ENCODE measurements at places on chromosomes 16 and 17.
A peak's percentile ranks its signal among the peaks of the same experiment; 100 is the strongest.

GRCh38 chr17:6244796-6245195, 174.6 kb downstream of the WSCD1 start:
- no peak overlapping the region for H3K4me3 ChIP-seq
- H3K4me1 ChIP-seq = peaks cover 15% of the 10 kb centered on the region
- no peak for DNase-seq
- H3K27me3 ChIP-seq = no peaks in the 10 kb centered on the region

DNA sequence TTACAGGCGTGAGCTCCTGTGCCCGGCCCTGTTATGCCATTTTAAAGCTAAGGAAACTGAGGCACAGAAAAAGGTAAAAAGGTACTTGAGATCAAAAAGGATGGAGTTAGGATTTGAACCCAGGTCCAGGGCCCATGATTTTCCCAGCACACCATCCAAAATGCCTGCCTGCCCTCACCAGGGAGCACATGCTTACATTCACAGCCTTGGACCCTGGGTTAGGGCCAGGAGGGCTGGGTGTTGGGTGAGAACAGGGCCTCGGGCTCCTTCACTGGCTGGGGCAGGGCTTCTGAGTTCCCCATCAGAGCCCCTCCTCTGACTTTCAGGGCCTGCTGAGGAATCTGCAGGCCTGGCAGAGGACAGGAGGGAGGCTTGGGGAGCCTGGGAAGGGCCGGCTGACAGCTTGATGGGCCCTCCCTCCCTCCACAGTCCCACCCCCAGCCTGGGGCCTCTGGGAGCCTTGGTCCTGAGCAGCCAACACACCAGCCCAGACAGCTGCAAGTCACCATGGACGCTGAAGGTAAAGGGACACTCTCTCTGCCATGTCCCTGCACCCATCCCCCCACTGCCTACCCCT, at the start of gene QPRT:
Gene QPRT (plus strand): TSS at position 490 of the 577 bp plus-strand sequence. CDS start 18 bp downstream, at position 508.
- H3K27ac ChIP-seq = peak within 1 kb of the TSS; percentile 98
- H3K4me3 ChIP-seq = peak within 1 kb of the TSS; percentile 92
- peaks cover 4% of the 10 kb centered on the region for H3K36me3 ChIP-seq
- H3K4me1 ChIP-seq = peaks cover 27% of the 10 kb centered on the region
- H3K27me3 ChIP-seq = no peaks in the 10 kb centered on the region

GRCh38 chr17:51065466-51065865, 55.2 kb downstream of the SPAG9 start:
- H3K27me3 ChIP-seq = no peaks in the 10 kb centered on the region
- DNase-seq = no peak
- no peak overlapping the region for H3K27ac ChIP-seq
- H3K36me3 ChIP-seq = no peaks in the 10 kb centered on the region

DNA sequence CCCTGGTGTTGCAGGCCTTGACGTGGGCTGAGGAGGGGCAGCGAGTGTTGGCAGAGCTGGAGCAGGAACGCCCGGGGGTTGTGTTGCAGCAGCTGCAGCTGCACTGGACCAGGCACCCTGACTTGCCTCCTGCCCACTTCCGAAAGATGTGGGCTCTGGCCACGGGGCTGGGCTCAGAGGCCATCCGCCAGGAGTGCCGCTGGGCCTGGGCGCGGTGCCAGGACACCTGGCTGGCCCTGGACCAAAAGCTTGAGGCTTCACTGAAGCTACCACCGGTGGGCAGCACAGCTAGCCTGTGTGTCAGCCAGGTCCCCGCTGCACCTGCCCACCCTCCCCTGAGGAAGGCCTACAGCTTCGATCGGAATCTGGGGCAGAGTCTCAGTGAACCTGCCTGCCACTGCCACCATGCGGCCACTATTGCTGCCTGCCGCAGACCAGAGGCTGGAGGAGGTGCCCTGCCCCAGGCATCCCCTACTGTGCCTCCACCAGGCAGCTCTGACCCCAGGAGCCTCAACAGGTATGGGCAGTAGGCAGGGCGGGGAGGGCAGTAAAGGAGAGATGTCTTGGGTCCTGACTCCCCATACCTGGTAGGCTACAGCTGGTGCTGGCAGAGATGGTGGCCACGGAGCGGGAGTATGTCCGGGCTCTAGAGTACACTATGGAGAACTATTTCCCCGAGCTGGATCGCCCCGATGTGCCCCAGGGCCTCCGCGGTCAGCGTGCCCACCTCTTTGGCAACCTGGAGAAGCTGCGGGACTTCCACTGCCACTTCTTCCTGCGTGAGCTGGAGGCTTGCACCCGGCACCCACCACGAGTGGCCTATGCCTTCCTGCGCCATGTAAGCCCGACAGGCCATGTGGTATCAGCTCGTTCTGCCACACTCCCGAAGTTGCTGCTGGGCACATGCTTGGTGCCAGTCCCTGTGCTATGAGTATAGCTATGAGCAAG, 5.6 kb downstream of the PLEKHG4 start:
- H3K4me1 ChIP-seq = no peaks in the 10 kb centered on the region
- no peaks in the 10 kb centered on the region for H3K27me3 ChIP-seq
- H3K27ac ChIP-seq = no peak overlapping the region
- no peak overlapping the region for H3K4me3 ChIP-seq
- peak; percentile 26 for DNase-seq

- DNase-seq = no peak
- no peak overlapping the region for H3K4me3 ChIP-seq
- no peak overlapping the region for H3K27ac ChIP-seq
Measured at GRCh38 chr16:87528690-87529579, 36.1 kb upstream of the ZCCHC14 start.

GRCh38 chr17:320809-321385, 31.7 kb downstream of the RPH3AL start:
- DNase-seq = no peak
- no peak overlapping the region for H3K27ac ChIP-seq
- no peak overlapping the region for H3K4me3 ChIP-seq
- no peaks in the 10 kb centered on the region for H3K36me3 ChIP-seq
- peaks cover 20% of the 10 kb centered on the region for H3K27me3 ChIP-seq

DNA sequence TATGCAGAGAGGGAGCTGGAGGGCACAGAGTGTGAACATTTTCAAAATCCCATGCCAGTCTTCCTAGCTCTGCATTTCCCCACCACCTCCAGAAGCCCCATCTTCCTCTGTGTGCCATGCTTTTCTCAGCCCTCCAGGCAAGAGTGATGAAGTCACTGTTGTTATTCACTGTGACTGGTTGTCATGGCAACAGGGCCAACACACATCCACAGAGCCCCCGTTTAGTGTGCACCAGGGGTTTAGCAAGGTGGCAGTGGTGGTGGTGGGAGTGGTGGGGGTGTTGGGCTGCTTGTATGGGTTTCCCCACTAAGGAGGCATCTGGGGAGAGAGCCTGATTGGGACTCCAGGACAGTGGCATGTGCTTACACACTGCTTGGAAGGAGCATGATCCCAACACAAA, 309.9 kb upstream of the ASIC2 start:
- peaks cover 37% of the 10 kb centered on the region for H3K27me3 ChIP-seq
- peak; percentile 14 for DNase-seq
- H3K27ac ChIP-seq = no peak overlapping the region
- H3K4me3 ChIP-seq = no peak overlapping the region
- H3K4me1 ChIP-seq = peaks cover 14% of the 10 kb centered on the region

GRCh38 chr17:45977976-45978626, 20.9 kb upstream of the STH start:
- peaks cover 9% of the 10 kb centered on the region for H3K4me1 ChIP-seq
- H3K27me3 ChIP-seq = no peaks in the 10 kb centered on the region
- no peak overlapping the region for H3K4me3 ChIP-seq
- DNase-seq = no peak
- H3K36me3 ChIP-seq = no peaks in the 10 kb centered on the region

DNA sequence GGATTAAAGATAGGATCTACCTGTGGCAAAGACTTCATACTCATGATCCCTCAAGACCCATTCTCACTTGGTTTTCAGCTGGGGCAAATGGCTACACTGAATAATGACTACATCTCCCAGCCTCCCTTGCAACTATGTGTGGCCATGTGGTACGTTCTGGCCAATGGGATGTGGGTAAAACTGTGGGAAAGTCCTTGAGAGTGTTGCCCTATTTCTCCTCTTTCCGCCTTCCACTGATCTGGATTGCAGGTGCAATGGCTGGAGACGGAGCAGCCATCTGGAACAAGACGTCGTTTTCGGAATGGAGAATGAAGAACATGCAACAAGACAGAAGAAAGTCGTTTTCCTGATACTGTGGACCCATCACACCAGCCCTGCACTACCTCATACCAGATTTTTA, 48.5 kb downstream of the HAPSTR1 start:
- H3K27me3 ChIP-seq = peaks cover 2% of the 10 kb centered on the region
- H3K27ac ChIP-seq = no peak overlapping the region
- DNase-seq = no peak
- no peak overlapping the region for H3K4me3 ChIP-seq
- peaks cover 2% of the 10 kb centered on the region for H3K36me3 ChIP-seq

DNA sequence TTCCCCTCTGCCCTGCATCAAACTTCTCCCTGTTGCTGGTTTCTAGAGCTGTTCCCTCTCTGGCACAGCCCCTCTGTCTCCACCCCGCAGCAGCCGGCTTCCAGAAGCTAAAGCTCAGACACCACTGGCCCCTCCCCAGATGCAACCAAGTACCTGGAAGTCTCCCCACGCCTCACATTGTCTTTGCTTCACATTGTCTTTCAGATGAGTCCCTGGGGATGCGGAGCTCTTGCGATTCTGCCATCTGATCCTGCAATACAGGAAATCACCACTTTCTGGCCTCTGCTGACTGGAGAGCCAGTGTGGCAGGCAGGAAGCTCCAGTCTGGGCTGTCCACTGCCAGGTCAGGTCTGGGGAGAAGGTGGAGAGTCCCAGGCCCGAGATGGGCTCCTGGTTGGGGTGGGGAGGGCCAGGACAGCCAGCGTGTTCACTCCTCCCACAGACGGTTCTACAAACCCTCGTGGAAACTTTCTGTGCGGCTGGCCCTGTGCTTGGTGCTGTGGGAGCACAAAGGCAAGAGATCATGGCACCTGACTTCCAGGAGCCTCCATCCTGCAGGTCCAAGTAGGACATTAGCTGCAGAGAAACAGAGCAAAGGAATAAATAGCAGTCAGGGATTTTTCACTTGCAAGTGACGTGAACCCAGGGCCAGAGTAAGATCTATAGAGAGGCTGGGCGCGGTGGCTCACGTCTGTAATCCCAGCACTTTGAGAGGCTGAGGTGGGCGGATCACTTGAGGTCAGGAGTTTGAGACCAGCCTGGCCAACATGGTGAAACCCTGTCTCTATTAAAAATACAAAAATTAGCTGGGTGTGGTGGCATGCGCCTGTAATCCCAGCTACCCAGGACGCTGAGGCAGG, 47.9 kb upstream of the MAP3K14 start:
- no peak for DNase-seq
- peaks cover 13% of the 10 kb centered on the region for H3K27me3 ChIP-seq
- H3K36me3 ChIP-seq = no peaks in the 10 kb centered on the region
- H3K27ac ChIP-seq = peak overlapping the region; percentile 76

- H3K27ac ChIP-seq = peak overlapping the region; percentile 79
- H3K4me3 ChIP-seq = no peak overlapping the region
- peaks cover 3% of the 10 kb centered on the region for H3K27me3 ChIP-seq
Measured at GRCh38 chr17:4969551-4970173, 2.0 kb upstream of the SPAG7 start.

DNA sequence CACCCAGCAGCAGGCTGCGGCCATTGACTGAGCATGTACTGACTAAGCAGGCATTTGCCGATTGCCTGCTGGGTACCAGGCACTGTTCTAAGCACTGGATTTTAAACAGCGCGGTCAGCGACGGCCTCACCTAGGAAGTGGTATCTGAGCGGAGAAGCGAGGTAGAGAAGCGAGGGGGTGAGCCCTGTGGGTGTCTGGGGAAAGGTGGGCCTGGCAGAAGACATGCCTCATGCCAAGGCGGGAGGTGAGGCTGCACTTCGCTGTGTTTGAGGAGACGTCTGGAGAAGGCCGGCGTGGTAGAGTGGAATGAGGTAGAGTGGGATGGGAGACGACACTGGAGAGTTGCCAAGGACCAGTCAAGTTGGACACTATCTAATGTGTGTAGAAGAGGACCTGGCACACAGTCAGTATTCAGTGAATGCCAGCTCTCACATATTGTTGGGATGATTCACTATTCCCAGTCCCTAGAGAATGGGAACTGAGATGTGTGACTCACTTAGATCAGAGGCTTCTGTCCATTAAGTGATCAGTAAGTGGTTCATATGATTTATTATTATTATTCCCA, 14.4 kb downstream of the SYCE1L start:
- no peak for DNase-seq
- peaks cover 5% of the 10 kb centered on the region for H3K27me3 ChIP-seq
- peaks cover 3% of the 10 kb centered on the region for H3K36me3 ChIP-seq
- H3K27ac ChIP-seq = peak overlapping the region; percentile 13
- H3K4me3 ChIP-seq = peak overlapping the region; percentile 81

GRCh38 chr16:5944971-5945370, 847.4 kb upstream of the EEF2KMT start:
- no peak overlapping the region for H3K4me3 ChIP-seq
- no peaks in the 10 kb centered on the region for H3K4me1 ChIP-seq
- H3K27ac ChIP-seq = no peak overlapping the region
- H3K36me3 ChIP-seq = no peaks in the 10 kb centered on the region
- no peak for DNase-seq

- no peak overlapping the region for H3K27ac ChIP-seq
- DNase-seq = no peak
- H3K4me3 ChIP-seq = peak overlapping the region; percentile 74
- H3K4me1 ChIP-seq = peaks cover 40% of the 10 kb centered on the region
Measured at GRCh38 chr16:70688246-70688742, 2.4 kb upstream of the MTSS2 start.

- no peaks in the 10 kb centered on the region for H3K36me3 ChIP-seq
- peaks cover 21% of the 10 kb centered on the region for H3K27me3 ChIP-seq
- H3K4me1 ChIP-seq = no peaks in the 10 kb centered on the region
- DNase-seq = no peak
Measured at GRCh38 chr17:64786337-64786736, 124.2 kb upstream of the SMURF2 start.

- no peak for DNase-seq
- H3K36me3 ChIP-seq = no peaks in the 10 kb centered on the region
- H3K27me3 ChIP-seq = peaks cover 20% of the 10 kb centered on the region
- no peaks in the 10 kb centered on the region for H3K4me1 ChIP-seq
- H3K27ac ChIP-seq = no peak overlapping the region
Measured at GRCh38 chr17:49110509-49110908, 22.1 kb upstream of the B4GALNT2 start.

DNA sequence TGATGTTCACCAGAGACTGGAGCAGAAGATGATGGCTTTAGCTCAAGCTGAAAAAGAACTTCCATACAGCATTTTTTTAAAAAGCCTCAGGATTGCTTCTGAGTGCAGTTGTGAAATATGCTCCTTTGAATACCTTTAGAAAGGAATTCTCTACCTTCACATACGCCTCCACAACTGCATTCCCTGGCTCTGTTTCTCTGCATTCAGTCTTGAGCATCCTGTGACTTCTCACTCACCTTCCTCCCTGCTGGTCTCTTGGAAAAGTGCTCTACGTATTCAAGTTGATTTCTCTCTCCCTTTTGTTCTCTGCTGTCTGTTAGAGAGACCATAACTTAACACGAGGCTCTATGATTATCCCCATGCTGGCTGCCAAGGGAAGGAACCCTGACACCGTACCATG, 34.5 kb downstream of the HS3ST2 start:
- H3K27me3 ChIP-seq = peaks cover 57% of the 10 kb centered on the region
- no peak overlapping the region for H3K4me3 ChIP-seq
- no peak for DNase-seq

- peak; percentile 32 for DNase-seq
- peaks cover 35% of the 10 kb centered on the region for H3K4me1 ChIP-seq
- H3K27ac ChIP-seq = peak overlapping the region; percentile 78
- H3K4me3 ChIP-seq = peak overlapping the region; percentile 88
- H3K27me3 ChIP-seq = peaks cover 3% of the 10 kb centered on the region
- H3K36me3 ChIP-seq = no peaks in the 10 kb centered on the region
Measured at GRCh38 chr16:70685061-70685937, 554 bp downstream of the MTSS2 start.

GRCh38 chr16:75265911-75266701, 14.7 kb upstream of the BCAR1 start:
- peak overlapping the region; percentile 92 for H3K4me3 ChIP-seq
- peak; percentile 88 for DNase-seq
- H3K27me3 ChIP-seq = no peaks in the 10 kb centered on the region
- H3K4me1 ChIP-seq = peaks cover 32% of the 10 kb centered on the region
